Neural crest cell (in vitro differentiated cells): ENCODE measurements at places on chromosomes 2 and 18. TPM values are rescaled to one million over a fixed set of nuclear protein-coding genes. Genes with fewer than 3 reads are reported as not detected.
A peak's percentile ranks its signal among the peaks of the same experiment; 100 is the strongest.

DNA sequence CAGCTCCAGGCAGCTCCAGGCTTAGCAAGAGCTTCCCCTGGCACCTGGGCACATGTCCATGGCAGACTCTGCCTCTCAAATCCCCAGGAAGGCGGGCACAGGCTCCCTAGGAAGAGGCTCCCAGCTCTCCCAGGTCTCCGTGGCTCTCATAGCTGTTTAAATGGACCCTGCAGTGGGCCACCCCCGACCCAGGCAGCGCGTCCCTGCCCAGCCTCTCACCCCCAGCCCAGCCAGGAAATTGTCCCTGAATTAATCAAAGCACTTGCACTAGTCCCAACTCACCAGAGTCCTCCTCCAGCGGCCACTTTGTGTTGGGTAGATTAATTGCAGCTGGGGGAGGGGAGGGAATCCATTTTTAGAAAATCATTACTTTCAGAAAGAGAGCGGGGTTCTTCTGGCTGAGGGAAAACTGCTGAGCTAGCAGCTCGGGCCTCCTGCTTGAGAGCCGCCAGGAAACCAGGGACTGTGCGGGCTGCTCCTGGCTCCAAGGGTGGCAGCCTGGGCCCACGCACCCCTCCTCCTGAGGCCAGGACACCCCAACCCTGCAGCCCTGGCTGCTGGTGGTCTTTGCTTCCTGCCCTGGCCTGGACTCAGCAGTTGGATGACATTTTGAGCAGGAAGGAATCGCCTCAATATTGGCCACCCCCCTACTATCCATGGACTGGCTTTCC lies 36.0 kb downstream of the SMAD7 start:
- no peaks in the 10 kb centered on the region for H3K27me3 ChIP-seq
- no peaks in the 10 kb centered on the region for H3K36me3 ChIP-seq
- no peak for DNase-seq
- peaks cover 12% of the 10 kb centered on the region for H3K4me1 ChIP-seq

DNA sequence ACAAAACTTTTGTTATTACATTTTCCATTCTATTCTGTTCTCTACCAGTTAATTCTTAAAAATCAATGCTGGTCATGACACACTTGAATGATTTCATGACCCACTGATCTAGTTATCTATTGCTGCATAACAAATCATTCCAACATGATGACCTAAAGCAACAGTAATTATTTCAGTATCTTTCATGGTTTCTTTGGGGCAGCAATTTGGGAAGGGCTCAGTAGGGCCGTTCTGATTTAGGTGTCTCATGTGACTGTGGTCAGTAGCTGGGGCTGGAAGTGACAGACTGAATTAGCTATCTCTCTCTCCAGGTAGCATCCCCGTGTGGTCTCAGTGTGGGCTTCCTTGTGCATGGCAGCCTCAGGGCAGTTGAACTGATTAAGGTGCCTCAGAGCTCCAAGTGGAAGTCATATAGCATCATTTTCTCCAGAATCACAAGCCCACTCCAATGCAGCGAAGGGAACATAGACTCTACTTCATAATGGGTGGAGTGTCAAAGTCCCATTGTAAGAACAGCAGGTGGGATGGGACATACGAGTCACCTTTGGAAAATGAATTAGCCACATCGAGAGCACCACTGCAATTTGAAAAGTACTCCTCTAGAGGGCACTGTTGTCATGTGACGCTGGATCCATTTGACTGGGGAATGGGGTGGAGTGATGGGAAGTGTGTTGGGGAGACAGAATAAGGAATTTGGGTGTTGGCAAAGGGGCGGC lies 39.1 kb upstream of the FAM136A start:
- peak; percentile 45 for DNase-seq
- peaks cover 28% of the 10 kb centered on the region for H3K27me3 ChIP-seq
- no peaks in the 10 kb centered on the region for H3K4me1 ChIP-seq
- H3K36me3 ChIP-seq = no peaks in the 10 kb centered on the region

GRCh38 chr2:136386046-136386445 lies 268.1 kb upstream of the CXCR4 start:
- H3K4me1 ChIP-seq = peaks cover 6% of the 10 kb centered on the region
- no peak for DNase-seq
- H3K4me3 ChIP-seq = no peak overlapping the region
- H3K27ac ChIP-seq = no peak overlapping the region

DNA sequence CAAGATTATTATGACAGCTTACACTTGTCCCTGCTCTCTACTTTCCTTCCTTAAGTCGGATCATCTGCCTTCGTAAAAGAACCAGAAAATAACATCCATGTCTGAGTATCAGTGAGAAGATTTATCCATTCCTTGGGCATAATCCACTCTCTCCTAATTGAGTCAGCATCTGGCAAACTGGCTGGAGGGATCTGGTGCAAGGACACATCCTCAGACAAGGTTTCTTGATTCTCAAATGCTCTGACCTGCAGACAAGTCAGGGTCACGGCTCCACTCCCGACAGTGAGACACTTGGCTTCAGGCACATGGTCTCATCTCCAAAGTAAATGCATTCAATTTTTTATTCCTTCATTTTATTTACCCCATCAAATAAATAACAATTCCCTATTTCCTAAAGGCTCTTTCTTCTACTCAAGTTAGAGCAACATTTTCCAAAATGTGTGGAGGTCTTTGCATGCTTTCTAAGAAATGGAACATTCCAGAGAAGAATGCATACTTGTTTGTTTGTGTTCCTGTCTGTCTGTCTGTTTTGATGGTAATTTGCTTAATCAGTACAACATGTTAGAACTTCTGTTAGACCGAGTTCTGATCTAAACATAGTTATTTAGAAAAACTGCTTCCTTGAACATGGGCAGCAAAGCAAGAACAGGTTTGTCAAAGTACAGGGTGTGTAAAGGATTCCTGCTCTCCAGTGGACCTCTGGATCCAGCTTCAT lies 246.9 kb downstream of the IRS1 start:
- no peaks in the 10 kb centered on the region for H3K36me3 ChIP-seq
- no peak for DNase-seq
- H3K27ac ChIP-seq = no peak overlapping the region
- no peaks in the 10 kb centered on the region for H3K27me3 ChIP-seq
- H3K4me1 ChIP-seq = no peaks in the 10 kb centered on the region

Gene EGR4
- total RNA-seq = not detected in 2 replicates

- no peak overlapping the region for H3K4me3 ChIP-seq
- H3K4me1 ChIP-seq = no peaks in the 10 kb centered on the region
- no peak for DNase-seq
- H3K27ac ChIP-seq = no peak overlapping the region
- no peaks in the 10 kb centered on the region for H3K36me3 ChIP-seq
Observed at GRCh38 chr2:155145758-155146229, 447.3 kb downstream of the KCNJ3 start.

Gene OTX1
- total RNA-seq = 12.4 and 15.1 TPM in 2 replicates

Gene RNF149
- 27.2 and 27.4 TPM in 2 replicates for total RNA-seq

- no peak overlapping the region for H3K4me3 ChIP-seq
- no peaks in the 10 kb centered on the region for H3K27me3 ChIP-seq
- H3K4me1 ChIP-seq = peaks cover 32% of the 10 kb centered on the region
- H3K27ac ChIP-seq = no peak overlapping the region
- peaks cover 2% of the 10 kb centered on the region for H3K36me3 ChIP-seq
Observed at GRCh38 chr18:58183226-58183625, 139.2 kb downstream of the NEDD4L start.
